ENCODE measurements at places on chromosomes 1 and 21.

GRCh38 chr1:165387505-165387904 lies 31.0 kb upstream of the LMX1A start:
- DNase-seq = no peak

DNA sequence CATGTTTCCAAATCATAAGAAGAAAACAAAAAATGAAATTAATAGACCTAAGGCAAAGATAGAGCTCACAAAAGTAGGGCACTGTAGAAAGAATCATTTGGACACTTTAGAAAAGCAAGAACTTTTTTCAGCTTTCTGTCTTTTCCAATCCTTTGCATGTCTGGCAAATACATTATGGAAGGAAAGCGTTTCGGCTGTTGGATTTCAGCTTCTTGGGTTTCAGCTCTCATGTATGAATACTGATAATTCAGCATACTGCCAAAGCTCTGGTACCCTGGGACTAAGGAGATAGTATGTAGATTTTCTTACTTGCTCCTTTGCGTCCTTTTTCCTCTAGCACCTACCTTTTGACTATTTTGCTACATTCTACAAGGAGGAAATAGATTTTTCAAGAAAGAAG lies 375.9 kb downstream of the BRINP3 start:
- DNase-seq = no peak

- DNase-seq = no peak
These were observed 4.0 kb downstream of the CAPN2 start for GRCh38 chr1:223716302-223716862.

GRCh38 chr1:2233997-2234761 lies 6.1 kb downstream of the SKI start:
- no peak for DNase-seq

DNA sequence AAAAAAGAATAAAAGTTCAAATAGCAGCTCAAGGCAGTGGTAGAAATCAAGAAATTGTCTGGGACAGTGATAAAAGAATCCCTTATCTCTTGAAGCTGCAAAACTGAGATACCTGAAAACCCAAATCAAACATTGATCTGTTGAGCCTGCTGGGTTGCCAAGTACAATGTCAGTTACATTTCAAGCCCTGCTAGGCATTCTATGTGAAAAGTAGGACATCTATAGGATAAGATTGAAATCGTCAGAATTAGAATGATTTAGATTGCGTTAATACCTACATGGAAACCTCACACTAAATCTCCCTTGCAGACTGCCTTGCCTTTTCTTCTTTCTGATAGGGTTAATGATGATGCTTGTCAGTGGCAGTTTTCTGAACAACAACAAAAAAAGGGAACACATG lies 1684.4 kb upstream of the B3GALT2 start:
- no peak for DNase-seq

GRCh38 chr1:33365560-33365997 lies 44.7 kb upstream of the A3GALT2 start:
- no peak for DNase-seq

DNA sequence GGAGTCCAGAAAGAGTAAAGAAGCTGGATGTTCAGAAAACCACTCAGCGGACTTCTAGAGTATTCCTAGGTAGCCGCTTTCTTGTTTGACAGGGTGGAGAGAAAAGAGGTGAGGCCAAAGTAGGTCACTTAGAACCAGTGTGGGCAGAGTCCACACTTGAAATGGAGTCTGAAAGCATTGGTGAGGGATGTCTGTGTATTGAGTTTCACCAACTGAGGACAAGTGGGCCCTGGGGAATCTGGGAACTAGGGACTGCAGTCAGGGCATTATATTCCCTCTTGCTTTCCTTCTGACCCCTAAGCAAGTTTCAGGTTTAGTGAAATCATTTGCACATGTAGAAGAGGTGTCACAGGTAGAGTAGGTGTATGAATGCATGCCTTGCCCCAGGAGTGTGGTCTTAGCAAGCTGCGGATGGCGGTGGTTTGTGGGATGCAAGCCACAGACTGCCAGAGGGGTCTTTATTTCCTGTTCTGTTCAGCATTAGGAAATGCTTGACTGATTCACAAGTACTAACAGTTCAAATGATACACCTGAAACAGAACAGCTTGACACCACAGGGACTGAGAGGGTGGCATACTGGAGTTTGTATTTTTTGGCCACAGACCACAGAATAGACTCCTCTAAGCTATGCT lies 1.1 kb upstream of the GNG12 start:
- DNase-seq = no peak

DNA sequence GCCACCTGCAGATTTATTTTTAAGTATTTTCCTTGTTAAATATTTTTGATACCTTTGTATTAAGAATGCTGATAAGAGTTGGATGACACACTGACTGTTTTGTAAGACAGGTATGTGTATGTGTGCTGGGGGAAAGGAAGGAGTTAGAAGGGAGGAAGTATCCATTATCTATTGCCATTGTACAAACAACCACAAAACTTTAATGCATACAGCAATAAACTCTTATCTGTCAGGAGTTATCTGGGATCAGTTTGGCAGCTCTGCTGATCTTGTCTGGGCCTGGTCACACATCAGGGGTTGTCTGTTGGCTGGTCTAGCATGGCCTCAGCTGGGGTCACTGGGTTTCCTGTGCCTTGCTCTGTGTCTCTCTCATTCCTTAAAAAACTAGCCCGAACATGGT lies 423.9 kb upstream of the USP24 start:
- DNase-seq = no peak

- DNase-seq = no peak
These were observed 1.9 kb downstream of the AGO1 start for GRCh38 chr1:35884934-35885333.

DNA sequence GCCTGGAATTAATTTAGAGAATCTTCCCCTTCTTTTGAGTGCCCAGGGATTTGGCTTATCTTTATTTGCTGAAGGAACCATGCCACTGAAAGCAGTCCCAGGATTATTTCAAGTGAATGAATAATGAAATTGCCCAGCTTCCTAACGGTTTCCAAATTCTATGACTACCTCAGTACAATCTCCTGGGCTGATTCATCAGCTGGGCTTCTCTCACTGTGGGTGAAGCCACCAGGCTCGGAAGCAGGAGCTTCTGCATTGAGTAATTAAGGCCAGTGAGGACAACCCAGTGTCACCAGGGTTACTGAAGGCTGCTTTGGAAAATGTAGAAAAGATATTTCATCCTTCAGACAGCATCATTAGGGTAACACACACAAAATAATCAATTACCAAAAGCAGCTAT lies 169.8 kb downstream of the DAB1 start:
- DNase-seq = no peak

- no peak for DNase-seq
These were observed 22.5 kb upstream of the ZNF648 start for GRCh38 chr1:182083851-182084486.

- no peak for DNase-seq
These were observed 193.7 kb downstream of the FOXD2 start for GRCh38 chr1:47631411-47631995.

DNA sequence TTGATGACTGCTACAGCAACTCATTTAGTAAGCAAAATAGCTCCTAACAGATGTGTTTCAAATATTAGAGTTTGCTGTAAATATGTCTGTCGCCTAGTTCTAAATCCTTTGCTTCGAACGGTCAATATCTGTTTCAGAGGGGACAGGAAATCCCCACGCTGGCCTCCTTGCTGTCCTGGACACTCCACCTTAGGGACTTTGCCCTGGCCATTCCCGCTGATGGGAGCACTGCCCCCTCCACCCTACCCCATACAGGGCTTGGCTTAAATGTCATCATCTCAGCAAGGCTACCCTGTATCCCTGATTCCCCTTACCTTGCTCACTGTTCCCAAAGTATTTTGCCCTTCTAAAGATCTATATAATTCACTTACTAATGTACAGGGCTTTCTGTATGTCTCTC lies 86.1 kb upstream of the HIVEP3 start:
- DNase-seq = no peak

DNA sequence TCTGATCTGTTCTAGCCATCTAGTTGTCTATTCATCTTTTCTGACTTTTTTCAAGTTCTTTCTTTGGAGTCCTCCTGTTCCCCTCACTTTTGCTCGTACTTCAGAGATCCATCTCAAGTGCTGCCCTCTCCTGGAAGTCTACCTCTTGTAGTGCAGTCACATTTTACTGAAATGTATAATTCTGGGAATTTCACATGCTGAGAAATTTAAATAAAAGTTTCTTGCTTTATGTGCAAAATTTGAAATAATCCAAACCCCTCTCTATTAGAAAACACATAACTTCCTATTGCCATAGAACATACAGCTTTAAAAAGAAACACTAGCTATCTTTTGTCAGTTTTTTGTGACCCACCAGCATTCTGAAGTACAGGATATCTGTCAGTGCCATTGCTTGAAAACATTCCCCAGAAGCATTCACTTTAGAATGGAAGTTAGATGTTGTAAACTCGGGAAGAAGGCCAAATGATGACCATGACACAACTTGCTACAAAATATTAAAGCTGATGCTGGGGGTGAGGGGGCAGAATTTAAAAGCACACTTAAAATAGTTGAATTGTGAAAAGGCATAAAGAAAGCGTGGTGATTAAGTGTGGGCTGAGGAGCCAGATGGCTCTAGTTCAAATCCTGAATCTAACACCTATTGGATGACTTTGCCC lies 22.0 kb downstream of the RLF start:
- DNase-seq = no peak

DNA sequence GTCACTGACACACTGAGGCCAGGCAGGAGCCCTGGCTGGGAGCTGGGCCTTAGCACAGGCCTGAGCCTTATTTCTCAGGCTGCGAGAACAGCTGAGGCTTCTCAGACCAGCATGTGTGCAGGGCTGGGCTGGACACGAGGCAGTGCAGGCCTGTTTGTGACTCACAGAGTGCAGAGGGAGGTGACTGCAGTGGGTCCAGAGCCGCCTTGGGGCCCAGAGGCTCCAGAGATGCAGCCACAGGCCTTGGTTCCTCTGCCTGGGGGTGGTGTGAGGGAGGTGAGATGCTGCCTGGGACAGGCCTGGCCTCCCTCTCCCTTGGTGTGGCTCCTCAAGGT lies 61.2 kb upstream of the ETV3 start:
- no peak for DNase-seq

GRCh38 chr1:167434306-167434705 lies 84.0 kb downstream of the CD247 start:
- no peak for DNase-seq

DNA sequence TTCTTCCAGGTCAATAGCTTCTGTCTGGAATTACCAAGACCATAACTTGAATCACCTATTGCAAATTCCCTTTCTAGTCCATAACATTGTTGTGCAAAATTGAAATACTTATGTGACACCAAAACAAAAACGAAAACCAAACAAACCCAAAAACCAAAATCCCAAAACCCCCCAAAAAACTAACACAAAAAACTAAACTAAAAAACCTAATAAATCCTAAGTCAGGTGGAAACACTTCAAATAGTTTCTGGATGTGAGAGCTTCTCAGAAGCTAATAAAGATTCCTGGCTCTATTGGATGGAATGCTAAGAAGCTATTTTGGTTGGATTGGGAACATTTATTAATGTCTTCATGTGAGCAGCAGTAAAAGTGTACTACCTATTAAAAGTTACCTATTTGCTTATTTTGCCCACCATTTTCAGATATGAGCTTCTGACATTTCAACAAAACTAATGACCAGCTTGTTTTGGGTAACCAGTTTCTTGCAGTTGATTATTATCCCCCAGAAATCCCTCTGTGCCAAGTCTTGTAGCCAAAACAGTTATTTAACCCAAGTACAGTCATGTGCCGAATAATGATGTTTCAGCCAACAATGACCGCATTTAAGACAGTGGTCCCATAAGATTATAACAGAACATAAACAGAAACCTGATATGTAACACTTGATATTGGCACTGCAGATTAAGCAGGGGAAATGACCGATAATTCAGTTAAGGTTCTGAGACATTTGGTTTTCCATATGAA lies 76.4 kb downstream of the LTN1 start:
- DNase-seq = no peak

DNA sequence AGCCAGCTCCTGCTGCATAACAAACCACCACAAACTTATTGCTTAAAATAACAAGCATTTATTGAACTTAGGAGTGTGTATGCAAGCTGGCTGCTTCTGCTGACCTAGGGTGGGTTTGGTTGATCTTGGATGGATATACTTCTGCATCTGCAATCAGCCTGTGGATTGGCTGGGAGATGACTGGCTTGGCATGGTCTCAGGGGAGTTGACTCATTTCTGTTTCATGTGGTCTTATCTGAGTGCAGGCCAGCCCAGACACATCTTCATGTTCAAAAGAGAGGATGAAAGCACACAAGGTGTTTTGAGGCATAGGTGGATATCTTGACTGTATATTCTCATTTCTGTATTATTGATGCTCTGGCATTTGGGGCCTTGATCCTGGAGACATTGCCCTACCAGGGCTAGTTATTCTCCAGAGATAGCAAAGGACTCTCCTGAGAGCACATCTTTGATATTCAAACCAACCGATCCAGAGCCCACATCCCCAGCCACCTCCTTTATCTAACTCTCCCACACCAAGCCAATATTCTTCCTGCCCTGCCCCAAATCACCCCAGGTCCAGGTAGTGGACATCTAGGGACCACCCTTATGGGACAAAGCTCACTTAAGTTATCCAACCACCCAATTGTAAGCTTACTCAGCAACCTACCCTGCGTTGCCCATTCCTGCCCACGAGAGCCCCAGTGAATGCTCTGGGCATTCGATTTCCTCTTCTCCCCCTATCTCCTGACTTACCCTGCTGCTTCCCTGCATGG lies 350.8 kb downstream of the PTPRU start:
- DNase-seq = no peak

GRCh38 chr1:167446966-167447365 lies 71.4 kb downstream of the CD247 start:
- DNase-seq = no peak
